ENCODE measurements at places on chromosomes 2 and 18.

DNA sequence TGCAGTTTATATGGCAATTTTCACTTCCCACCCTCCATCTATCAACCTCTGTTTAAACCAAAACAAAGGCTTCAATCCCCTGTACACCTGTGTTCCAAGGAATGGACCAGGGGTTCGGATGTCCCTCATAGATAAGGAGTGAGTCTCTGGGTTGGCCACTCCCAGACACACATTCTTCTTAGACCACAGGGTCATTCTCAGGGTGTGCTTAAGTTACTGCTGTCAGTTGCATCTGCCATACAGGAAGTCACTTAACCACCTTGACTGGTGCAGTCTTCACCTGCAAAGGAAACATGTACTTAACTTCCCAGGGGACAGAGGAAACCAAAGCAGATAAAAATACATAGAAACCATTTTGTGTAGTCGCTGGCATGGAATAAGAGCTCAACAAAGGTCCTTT is 151.0 kb upstream of the NDUFV2 start:
- no peak for DNase-seq

DNA sequence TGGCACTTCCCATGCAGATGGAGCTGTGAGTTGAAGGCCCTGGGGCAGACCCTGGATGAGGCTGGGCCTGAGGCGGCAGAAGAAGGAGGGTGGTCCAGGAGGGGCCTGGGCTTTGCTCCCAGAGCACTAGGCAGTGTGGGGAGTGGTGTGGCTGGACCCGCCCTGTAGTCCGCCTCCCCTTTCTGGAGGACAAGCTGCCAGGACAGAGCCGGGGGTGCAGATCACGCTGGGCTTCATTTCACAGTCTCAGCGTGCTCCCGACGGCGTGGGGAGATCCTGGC is 49.8 kb downstream of the PTGR3 start:
- DNase-seq = no peak

GRCh38 chr2:173713904-173714555 is 251.1 kb downstream of the SP3 start:
- no peak for DNase-seq

- peak; percentile 2 for DNase-seq
Measured at GRCh38 chr18:69469444-69469919, 68.8 kb downstream of the DOK6 start.

DNA sequence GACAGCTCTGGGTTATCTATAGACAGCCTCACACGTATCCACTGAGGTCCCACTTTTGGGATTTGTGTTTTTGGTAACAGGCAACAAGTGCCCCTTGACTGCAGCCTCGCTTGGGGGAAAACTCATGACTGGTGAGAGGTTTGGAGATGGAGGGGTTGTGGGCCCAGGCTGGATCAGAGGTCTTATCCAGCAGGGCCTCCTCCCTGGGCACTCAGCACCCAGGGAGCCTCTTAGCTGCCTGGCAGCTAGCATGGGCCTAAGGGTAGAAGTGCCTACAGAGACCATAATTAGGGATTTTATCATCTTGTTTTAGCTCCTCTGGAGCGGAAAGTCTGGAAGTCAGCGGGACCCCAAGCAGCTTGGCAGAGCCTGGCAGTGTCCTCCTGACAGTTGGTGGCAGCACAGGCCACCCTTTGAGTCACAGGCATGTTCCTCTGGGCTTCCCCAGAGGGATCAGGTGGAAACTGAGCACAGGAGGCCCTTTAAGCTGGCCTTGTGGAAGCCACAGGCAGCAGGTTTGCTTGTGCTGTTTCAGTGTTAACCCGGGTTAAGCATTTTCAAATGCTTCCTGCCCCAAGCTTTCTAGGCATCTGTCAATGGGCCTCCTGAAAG is 143.1 kb downstream of the KCTD1 start:
- DNase-seq = no peak

DNA sequence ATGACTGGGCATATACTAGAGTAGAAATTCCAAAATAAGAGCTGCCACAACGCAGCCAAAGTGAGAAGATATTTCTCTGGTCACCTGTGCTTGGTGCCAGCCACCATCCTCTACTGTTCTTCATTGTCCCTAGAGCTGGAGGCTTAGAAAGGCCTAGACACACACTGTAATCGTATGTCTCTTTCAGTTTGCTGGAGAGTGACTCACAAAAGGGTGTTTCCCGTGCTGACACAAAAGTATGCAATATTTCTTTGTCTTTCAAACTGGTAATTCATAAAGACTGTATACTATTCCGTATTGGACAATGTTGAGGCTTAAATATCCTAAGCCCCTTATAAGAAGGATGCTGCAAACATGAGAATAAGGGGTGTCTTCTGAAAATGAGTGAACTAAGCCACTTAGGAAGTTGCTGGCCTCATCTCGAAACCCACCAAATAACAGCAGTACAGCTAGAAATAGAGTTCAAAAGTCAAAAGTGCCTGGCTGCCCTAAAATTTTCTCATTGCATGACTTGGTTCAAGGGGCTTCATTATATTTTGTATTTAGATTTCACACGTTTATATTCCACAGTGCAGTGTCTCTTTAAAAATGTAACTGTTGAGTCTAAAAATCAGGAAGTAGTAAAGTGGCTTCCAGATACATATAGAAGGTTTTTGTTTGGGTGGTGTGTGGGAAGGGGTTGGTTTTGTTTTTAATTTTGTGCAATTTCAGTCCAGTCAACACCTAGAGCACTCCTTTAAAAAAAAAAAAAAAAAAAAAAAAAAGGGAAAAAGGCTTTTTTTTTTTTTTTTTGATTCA is 601.1 kb downstream of the ARHGAP15 start:
- DNase-seq = no peak

DNA sequence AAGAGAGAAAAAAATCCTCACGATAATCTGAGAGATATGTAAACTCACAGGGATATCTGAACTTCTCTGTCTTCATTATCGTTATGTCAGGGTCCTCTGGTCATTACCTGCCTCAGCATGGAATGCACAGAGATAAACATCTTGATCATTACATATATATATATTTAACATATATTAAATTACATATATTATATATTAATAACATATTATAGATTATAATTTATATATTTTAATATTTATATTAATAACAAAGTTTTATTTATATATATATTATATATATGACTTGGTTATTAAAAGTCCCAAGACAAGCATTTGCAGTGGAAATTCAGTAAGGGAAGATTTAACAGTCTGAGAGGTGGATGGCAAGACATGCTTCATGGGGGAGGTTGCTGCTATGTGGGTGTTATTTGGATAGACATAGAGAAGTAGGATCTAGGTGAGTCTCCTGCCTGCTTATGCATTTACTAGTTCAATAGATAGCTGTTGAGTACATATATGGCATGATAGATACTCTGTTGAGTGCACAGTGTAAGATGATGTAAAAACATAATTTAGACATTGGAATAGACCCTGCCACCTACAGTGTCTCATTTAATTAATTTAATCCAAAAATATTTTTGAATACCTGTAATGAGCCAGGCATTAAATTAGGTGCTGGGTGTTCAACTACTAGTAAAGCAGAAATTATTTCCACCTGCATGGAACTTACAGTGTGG is 255.2 kb downstream of the RAD51AP2 start:
- DNase-seq = no peak

DNA sequence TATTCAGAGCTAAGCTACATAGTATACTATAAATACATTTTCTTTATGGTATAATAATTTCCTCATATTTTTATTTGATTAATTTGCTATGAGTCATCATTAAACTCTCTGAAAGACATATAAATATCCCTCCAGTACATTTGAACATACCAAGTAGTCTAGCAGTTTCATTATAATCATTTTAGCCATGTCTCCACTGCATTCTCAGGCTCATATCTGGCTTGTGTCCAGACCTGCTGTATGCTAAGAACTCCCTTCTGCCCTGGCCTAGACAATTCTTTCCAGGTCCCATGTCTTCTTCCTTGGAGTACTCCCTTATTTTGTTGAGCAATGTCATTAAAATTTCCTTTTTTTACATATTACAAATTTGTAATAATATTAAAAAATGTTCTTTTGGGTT is 16.6 kb upstream of the DYNC1I2 start:
- DNase-seq = no peak

DNA sequence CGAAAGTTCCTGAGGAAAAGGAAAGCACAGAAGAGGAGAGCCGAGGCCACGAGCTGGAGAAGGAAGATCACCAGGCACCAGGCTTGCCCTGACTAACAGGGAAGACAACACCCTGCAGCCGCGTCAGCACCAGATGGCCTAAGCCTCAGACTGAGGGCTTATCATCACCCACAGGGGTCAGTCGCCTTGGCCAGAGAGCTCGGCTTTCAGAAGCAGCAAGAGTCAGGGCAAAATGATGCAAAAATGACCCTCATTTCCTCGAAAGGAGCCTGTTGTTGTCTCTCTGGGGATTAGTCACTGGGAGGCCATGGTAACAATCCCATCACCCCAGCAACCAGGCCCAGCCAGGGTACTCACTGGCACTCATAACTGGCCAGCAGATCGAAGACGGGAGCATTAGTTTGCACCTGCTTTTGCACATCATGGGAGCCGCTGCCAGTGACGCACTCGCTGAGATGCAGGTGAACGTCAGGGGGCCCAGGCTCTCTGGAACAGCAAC is 42.7 kb upstream of the ZFP36L2 start:
- DNase-seq = no peak

DNA sequence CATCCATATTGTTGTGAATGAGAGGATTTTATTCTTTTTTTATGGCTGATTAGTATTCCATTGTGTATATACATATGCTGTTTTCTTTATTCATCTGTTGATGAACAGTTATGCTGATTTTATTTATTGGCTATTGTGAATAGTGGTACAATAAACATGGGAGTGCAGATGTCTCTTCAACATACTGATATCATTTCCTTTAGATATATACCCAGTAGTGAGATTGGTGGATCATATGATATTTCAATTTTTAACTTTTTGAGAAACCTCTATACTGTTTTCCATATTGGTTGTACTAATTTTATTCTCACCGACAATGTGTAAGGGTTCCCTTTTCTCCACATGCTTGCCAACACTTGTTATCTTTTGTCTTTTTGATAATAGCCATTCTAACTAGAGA is 144.5 kb downstream of the ADCYAP1 start:
- DNase-seq = no peak

DNA sequence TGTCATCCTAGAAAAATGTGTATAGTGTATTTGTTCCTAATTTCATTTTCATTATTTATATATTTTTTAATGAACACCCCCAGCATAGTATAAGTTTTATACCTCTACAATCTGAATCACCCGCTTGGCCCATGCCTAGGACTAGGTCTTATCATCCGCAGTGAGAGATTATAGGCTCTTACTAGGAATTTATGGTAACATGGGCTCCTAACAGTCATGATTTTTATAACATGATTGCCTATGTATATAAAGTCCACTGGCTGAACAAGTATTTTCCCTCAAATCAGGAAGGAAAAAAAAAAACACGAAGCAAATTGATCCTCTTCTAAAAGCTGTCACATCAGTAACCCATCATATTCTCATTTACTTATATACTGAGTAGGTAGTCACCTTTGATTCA is 666.1 kb upstream of the NRXN1 start:
- DNase-seq = no peak

DNA sequence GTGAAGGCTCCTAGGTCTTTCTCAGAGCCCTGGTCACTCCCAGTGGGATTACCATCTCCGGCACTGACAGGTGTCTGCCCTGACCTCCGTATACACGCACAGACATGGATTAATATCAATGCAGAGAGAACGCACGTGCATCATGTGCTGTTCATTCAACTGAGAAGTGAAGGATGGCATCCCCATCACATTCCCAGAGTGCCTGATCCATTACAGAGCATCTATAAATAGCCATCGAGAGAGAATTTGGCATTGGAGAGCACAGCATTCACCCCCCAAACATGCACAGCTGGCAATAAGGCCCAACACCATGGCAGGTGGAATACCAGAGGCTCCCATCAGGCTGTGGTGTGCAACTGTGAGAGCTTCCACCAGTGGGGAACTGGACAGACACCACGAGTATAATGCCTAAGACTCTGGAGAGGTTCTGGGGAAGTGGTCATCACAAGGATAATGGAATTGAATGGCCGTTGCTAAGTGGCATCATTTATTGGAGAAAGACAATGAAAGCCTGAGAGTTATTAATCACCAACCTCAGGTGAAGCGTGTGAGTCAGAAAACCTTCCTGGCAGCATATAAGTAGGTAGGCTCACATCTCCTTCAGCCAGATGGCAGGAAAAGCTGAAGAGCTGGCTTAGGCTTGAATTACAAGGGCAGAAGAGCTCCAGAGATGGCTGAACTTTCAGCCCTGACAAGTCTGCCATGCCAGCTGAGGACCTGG is 244.5 kb upstream of the ID2 start:
- DNase-seq = no peak

GRCh38 chr18:74255131-74255616 is 36.6 kb downstream of the CYB5A start:
- no peak for DNase-seq

DNA sequence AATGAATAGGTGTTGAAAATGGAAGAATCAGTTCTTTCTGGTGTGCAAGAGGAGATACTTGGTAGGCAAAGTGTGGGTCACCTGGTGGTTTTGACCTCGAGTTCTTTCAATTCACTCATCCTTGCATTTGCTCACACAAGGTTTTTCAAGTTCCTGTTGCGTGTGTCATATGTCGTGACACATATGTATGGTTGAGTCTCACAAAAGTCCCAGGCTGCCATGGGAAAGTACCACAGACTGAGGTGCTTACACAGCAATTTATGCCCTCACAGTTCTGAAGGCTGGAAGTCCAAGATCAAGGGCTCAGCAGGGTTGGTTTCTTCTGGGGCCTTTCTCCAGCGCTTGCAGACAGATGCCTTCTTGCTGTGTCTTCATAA is 64.4 kb downstream of the NCK2 start:
- no peak for DNase-seq

DNA sequence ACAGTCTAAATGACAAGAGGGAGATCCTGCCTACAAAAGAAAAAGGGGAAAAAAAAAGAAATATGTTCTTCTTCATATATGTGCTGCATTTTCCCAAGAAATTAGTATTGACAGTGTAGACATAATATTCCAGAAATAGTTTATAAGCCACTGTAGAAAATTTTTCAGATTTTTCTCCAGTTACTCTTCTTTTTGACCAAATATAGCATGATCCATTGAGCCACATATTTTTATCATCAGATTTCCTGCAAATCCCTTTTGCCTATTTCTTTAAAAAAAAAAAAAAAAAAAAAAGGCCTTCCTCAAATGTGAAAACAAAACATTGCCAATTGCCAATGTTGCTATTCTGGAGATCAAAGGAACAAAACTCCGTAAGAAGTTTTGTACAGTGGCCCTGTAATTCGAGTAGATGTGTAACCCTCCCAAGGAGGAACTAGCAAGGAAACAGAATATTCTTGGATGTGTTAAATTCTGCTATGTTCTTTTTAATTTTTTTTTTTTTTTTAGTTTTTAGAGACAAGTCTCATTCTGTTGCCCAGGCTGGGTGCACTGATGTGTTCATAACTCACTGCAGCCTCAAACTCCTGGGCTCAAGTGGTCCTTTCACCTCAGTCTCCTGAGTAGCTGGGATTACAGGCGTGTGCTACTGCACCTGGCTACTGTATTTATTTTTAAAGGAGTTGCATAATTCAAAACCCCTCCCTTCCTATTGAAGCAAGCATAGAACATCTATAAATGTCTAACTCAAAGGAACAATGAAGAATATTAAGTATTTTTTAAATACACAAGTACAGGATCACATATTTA is 12.5 kb upstream of the CABYR start:
- no peak for DNase-seq

GRCh38 chr18:73006331-73006730 is 138.5 kb upstream of the NETO1 start:
- no peak for DNase-seq
